Neural cell (in vitro differentiated cells): ENCODE measurements at places on chromosomes 13 and 19. TPM values are rescaled to one million over a fixed set of nuclear protein-coding genes. Genes with fewer than 3 reads are reported as not detected.

Gene C19orf44
- polyA plus RNA-seq = 9.9 and 14.5 TPM in 2 replicates

Gene IGFL2
- not detected in 2 replicates for polyA plus RNA-seq

Gene PRR36
- polyA plus RNA-seq = 2.5 and 2.7 TPM in 2 replicates

Gene UPK1A
- 0.26 TPM in 1 of 2 replicates, not detected in the other for polyA plus RNA-seq

Gene PLPP2
- 2.1 and 2.8 TPM in 2 replicates for polyA plus RNA-seq

Gene WDR62
- 0.35 and 0.84 TPM in 2 replicates for polyA plus RNA-seq

Gene FCGBP
- 0.26 and 0.36 TPM in 2 replicates for polyA plus RNA-seq
